ENCODE measurements at places on chromosomes 7 and 10.

DNA sequence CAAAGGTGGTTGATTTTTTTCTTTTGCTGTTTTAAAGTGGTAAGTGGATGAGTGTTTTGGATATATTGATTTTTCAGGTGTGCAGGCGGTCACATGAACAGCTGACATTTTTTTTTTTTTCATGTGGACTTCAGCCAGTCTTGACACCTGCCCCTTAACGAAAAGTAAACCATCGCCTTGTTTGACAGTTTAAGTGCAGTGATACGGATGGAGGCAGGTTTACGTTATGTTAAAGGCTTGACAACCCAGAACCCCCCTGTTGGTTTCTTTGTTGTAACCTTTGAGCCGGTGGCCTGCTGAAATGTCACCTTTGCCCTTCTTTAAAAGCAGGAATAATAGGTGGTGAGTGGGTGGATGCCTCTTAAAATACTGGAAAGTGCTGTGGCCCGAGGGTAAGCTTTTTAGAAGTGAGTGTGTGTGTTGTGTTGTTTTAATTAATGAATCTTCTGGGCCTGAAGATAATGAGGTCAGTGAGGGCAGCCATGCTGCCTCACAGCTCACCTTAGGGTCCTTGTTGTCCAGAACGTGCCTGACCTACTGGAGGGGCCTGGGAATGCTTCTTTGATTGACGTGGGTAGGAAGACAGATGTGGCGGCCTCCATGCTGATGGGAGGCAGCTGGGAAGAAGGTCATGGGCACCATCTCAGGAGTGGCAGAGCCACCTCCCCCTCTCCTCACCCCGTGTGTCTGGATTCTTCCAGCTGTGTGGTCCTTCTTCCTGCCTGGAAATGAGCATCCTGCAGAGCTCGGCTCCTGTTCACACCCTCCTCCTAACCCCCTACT, 69.8 kb downstream of the TCF7L2 start:
- no peak for DNase-seq

DNA sequence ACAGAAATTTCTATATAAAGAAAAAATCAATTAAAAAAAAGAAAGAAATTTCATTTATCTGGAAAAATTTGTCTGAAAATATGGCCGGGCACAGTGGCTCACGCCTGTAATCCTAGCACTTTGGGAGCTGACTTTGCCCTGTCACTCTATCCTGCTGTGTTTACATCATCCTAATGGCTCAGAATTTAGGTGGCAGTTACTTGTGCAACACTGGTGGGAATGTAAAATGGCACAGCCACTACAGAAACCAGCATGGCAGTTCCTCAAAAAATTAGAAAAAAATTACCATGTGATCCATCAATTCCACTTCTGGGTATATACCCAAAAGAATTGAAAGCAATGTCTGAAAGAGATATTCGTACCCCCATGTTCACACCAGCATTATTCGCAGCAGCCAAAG, 405.2 kb upstream of the AUTS2 start:
- DNase-seq = no peak

DNA sequence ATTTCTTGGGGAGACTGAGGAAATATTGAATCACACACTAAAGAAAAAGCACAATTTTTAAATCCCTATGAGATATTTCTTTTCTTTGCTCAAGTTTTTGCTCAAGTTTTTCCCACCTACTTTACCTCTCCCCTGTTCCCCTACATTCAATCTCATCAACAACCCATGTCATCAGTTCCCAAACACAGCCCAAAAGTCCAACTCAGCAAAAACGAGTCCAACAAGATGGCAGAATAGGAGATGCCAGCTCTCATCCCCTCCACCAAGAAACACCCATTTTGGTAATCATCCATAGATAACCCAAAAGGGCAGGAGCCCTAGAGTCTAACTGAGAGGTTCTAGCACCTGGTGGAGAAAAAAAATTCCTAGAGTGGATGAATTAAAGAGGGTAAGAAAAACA, 152.5 kb upstream of the GHITM start:
- DNase-seq = no peak

DNA sequence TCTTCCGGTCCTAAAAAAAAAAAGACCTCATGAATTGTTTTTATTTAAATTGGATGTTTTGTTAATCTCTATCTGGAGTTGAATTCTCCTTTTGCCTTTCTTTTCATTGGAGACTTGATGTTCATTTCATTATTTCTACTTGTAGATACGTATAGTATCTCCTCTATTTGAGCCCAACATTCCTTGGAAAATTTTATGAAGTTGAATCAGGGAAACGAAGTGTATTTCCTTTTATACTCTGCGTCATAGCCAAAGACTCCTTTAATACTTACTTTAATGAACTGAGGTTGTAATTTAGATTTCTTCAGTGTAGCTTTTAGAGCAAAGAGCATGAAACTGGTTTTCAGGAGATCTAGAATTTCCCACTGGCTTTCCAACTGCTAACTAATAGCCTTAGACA, 132.4 kb downstream of the KIAA1217 start:
- DNase-seq = no peak

- DNase-seq = no peak
Observed at GRCh38 chr10:44907556-44907955, 3.6 kb upstream of the TMEM72 start.

DNA sequence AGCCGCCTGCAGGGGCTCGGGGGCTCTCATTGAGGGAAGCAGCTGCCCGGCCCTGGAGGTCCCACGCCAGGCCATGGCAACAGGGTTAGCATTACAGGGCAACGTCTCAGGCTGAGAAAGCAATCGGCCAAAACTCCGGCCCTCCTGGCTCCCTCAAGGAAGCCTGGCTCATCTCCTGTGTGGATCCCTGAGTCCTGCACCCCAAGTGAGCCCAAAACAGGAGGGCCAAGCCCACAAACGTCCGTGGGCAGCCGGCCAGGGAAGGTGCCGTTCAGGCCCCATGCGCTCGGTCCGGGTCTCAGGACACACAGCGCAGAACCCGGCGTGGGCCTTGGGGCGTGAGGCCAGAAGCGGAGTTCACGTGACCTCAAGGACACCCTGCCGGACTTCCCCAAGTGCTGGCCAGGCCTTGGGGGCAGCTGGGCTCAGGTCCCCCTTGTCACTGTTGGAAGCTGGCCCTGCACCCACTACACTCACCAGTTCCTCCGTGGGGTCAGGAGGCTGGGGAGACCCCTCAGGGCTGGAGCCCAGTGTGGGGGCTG, 8.0 kb upstream of the PWWP2B start:
- DNase-seq = no peak

GRCh38 chr7:604884-605531, 85.4 kb upstream of the PDGFA start:
- no peak for DNase-seq

- DNase-seq = no peak
Observed at GRCh38 chr7:140176122-140176701, 571 bp downstream of the KDM7A start.

GRCh38 chr10:87751274-87751673, 66.8 kb downstream of the ATAD1 start:
- no peak for DNase-seq

DNA sequence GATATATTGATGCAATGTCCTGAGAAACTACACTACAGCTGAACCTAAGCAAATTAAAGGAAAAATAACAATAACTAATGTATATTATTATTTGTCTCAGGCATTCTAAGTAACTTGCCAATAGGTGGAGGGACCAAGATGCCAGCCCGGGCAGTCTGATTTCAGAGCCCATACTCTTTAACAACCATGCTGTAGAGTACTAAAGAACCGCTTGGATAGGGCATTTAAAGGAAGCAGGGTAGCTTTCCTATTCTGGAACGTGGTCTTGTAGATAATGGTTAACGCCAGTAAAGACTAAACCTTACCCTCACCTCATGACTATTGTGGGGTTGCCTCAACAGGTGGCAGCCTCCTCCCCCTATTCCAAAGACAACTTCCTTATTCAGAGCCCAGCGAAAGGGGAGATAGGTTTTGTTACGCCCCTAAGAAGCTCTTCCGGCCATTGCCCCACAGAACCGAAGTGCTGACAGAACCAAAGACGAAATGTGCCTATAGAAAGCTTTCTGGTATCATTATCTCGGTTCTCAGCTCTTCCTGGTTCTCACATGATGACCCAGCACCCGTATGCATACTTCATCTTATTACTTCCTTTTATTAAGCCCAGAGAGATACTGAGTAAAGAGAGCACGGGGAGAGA, 707 bp upstream of the C1GALT1 start:
- peak; percentile 32 for DNase-seq

DNA sequence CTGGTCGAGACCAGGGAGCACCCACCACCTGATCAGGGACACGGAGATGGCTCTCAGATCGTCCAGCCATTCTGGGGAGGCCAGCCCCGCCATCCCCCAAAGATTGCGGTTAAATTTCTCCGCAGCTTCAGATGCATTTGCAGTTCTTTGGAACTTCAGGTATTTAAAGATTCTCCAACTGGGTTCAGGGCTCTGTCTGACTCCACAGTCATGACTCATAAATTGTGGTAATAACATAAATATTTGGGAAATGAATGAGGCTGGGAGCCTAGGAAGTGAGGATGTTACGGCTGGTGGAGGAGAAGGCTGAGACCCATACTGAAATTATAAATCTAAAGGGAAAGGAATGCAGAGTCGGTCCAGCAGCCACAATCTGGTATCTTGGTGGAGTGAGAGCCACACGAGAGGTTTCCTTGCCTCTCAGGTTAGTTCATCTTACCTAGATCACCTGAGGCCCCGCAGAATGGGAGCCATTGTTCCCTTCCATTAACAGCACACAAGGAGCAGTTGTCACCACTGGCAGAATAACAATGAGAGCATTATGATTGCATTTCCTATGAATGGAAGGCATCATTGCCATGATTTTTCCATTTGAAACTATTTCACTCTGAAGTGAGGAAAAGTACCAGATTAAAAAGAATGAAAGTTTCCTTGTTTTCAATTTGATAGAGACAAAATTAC, 26.7 kb upstream of the DNAJB6 start:
- DNase-seq = peak; percentile 80

DNA sequence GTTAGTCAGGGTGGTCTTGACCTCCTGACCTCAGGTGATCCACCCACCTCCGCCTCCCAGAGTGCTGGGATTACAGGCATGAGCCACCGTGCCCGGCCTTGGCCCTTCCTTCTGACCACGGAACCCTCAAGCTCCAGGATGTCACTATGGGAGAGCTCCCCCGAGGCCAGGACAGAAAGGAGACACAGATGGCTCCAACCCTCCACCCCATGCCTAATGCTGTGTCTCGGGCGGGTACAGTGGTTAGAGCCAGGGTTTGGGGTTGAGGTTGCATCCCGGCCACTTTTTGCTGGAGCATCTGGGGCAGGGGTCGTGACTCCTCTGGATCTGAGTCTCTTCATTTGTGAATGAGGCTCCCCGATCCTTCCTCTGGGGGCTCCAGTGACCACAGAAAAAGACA, 8.1 kb downstream of the MYL10 start:
- DNase-seq = no peak

- DNase-seq = peak; percentile 83
Observed at GRCh38 chr10:4825868-4826791, at the start of gene AKR1E2. Gene AKR1E2, plus strand, starts transcription at chr10:4826207. Its CDS starts 118 bp downstream, at chr10:4826325.

- no peak for DNase-seq
Observed at GRCh38 chr7:26857506-26858240, 6.7 kb downstream of the SKAP2 start.

DNA sequence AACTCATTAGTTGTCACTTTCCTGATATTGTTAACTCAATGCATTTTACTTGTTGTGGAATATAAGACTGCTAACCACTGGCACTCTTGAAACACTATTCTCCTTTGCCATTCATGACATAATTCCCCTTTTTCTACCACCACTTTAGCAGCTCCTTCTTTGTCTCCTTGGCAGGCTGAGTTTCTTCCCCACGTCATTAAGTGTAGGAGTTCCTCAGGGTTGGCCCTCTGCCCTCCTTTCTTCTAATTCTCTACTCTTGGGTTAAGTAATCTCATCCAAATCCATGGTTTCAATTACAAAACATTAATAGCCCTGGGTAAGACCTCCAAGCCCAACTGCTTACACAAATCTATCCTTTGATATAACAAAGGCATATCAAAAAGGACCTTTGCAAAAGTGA, 175.1 kb downstream of the HGF start:
- DNase-seq = no peak

DNA sequence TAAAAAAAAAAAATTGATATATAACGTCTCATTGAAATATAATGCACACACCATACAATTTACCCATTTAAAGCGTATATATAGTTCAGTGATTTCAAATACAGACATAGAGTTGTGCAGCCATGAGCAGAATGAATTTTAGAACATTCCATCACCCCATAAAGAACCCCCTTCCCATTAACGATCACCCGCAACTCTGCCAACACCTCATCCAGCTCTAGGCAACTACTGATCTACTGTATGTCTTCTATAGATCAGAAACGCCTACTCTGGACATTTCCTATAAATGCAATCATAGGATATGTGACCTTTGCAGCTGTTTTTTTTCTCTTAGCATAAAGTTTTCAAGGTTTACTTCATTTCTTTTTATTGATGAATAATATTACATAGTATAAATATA, 33.4 kb upstream of the GPAM start:
- no peak for DNase-seq

GRCh38 chr7:94149789-94150545, 145.8 kb upstream of the BET1 start:
- DNase-seq = no peak

GRCh38 chr10:102813734-102814452, 23.3 kb downstream of the CYP17A1 start:
- no peak for DNase-seq

DNA sequence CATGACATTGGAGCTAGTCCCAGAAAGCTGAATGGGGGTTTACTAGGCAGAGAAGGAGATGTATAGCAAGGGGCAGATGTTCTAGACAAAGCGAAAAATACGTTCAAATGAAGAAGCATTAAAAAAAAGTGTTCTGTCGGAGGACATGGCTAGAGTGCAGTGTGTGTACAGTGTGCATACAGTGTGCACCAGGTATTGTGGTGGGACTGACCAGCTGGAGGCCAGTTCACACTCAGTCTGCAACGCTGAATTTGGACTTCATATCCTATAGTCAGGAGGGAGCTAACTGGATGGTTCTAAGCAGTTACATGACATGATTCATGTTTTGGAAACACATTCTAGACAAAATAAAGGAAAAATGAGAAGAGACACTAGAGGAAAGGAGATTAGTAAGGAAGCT, 8.8 kb downstream of the BBIP1 start:
- no peak for DNase-seq

GRCh38 chr7:70486977-70487376, 645.0 kb upstream of the GALNT17 start:
- DNase-seq = no peak

DNA sequence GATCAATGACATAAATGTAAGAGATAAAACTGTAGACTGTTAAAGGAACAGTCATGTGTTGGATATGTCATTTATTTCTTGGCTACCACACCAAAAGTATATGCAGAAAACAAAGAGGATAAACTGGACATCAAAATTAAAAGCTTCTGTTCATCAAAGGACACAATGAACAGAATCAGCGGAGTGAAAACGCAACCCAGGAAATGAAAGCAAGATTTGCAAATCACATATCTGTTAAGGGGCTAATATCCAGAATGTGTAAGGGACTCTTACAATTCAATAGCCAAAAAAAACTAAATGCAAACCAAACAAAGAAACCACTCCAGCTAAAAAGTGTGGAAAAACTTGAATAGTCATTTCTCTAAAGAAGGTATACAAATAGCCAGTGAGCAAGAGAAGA, 164.3 kb downstream of the ZMYND11 start:
- DNase-seq = no peak

GRCh38 chr10:11424456-11425295, 186.8 kb downstream of the USP6NL start:
- DNase-seq = peak; percentile 41

GRCh38 chr10:37263304-37263703, 137.9 kb downstream of the ANKRD30A start:
- no peak for DNase-seq
